Activated CD8-positive, alpha-beta T cell treated with anti-CD3 and anti-CD28 coated beads for 36 hours (primary cell): ENCODE measurements at places on chromosomes 5 and 9.

GRCh38 chr5:106454651-106455415 is 1215.9 kb downstream of the EFNA5 start:
- no peak for DNase-seq

DNA sequence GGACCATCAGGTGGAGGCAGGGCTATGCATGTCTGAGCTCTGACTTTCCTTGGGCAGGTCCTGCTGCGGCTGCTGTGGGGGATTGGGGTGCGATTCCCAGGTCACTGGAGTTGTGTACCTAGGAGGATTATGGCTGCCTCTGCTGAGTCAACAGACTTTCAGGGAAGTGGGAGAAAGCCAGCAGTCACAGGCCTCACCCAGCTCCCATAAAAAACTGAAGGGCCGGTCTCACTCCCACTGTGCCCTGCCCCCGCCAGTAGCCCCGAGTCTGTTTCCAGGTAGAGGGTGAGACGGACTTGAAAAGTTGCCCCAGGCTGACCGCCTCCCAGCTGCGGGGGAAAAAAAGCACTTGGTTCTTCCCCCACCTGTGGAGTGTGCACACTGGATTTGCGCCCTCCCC is 76.7 kb downstream of the FAM170A start:
- no peak for DNase-seq

DNA sequence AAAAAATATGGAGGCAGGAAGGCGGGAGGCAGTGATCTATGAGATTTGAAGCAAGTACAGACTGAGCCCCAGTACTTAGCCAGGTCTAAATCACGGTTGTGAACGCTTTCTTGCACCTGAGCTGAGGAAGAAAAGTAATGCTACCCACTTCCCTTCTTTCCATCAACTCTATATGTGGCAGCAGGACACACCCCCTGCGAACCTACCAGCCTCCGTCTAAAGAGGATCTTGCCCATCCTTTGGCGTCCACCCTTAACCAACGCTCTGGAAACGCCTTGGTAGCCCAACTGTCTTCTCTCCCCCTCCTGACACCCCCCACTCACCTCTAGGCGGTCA is 545 bp downstream of the HMGCS1 start:
- no peak for DNase-seq

DNA sequence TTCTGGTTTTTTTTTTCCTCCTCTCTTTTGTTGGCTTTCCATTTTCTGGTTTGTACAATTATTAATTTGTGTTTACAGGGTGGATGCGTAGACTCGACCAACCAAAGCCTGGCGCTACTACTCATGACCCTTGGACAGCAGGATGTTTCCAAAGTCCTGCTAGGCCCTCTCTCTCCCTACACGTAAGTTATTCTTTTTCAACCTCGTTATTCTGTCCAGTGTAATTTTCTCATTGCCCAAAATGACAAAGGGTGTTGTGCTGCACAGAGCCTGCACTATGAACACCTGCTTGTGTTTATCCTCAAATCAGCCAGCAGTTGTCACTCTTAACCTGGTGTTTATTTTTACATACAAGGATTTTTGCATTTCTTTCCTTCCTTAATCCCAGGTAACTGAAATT is 56.6 kb downstream of the RCL1 start:
- no peak for DNase-seq

DNA sequence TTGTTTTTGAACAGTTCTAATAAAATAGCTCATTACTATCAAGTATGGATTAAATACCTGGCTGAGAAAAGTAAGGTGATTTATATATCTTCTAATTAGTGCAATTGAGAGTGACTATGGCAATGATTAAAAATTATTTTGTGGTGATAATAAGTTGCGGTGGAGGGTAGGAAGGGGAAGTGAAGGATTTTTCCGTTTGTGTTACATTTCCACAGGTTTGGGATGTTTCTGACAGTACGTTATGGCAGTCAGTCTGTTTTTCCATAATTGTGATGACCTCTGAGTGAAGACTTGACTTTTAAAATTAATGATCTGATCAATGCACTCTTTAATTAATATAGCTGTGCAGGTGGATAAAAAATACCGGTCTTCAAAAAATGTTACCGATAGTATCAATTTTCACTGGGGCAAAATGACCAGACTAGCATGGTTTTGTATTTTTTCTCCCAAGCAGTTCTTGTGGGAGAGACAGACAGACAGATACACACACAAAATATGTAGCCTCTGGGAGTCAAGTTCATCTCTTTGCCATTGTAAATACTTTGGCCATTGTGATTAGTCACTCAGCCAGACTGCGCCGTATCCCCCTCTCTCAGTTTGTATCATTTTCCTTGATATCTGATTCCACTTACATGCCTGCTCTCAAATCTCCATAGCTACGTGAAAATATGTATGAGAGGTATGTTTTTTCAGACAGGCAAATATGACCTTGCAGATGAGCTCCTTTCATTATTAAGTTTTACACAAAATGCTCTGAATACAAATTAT is 60.2 kb downstream of the ARHGAP26 start:
- no peak for DNase-seq

- DNase-seq, result peak; percentile 22
Observed at GRCh38 chr5:147558826-147559225, 49.0 kb upstream of the DPYSL3 start.

DNA sequence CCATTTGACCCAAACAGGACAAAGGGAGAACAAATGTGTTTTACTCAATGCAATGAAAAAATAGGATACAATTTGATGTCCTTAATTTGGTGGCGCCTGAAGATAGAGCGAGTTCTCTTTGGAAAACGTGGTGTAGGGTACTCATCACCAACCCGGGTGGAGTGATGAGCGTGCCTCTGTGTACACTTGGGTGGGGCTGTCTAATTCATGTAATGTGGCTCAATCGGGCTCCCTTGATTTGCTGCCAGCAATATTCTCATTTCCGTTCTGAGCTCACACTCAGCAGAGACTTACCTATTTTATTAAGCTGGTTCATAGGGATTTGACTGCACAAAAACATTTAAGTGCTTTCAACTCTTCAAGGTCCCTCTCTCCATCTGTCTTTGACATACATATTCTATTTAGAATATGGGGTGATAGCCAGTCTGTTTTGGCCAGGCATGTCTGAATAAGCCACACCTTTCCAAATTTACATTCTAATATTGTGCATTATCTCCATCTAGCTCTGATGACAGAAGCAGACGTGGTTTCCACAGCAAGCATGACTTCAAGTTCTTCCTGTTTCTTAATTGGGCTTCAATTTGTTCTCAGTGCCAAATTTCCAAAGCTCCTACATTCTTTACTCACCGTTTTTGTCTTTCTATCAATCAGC is 162.5 kb downstream of the IRX2 start:
- DNase-seq, result no peak

DNA sequence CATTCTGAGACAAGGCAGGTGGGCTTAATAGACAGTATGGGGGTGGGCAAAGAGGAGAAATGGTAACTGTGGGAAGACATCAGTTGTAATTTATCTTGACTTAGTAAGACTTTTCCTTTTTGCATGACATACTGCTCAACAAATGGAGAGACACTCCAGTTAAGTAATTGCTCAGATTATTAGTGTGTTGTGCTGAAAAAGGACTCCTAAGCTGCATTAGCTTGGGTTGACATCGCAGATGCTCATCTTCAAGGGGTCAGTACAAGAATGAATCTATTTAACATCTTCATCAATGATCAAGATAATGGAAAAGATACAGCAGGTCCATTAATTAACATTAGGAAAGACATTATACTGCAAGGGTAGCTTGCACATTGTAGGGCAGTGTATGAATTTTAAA is 181.1 kb upstream of the ELAVL2 start:
- no peak for DNase-seq

DNA sequence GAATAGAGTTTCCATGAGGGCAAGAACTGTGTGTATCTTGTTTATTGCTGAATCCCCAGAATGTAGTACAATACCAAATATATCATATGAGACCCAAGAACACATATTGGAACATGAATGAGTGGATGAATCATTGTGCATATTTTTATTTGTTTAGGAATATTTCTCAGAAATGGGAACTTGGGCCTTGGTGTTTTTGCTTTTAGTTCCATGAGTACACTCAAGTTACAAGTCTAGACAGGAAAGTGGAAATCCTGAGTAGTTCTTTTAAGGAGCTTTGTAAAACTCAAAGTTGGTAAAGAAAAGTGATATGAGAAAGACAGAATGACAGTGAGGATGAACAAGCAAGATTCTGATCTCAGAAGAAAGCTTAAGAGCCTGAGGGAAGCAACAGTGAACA is 647.0 kb downstream of the EFNA5 start:
- no peak for DNase-seq

DNA sequence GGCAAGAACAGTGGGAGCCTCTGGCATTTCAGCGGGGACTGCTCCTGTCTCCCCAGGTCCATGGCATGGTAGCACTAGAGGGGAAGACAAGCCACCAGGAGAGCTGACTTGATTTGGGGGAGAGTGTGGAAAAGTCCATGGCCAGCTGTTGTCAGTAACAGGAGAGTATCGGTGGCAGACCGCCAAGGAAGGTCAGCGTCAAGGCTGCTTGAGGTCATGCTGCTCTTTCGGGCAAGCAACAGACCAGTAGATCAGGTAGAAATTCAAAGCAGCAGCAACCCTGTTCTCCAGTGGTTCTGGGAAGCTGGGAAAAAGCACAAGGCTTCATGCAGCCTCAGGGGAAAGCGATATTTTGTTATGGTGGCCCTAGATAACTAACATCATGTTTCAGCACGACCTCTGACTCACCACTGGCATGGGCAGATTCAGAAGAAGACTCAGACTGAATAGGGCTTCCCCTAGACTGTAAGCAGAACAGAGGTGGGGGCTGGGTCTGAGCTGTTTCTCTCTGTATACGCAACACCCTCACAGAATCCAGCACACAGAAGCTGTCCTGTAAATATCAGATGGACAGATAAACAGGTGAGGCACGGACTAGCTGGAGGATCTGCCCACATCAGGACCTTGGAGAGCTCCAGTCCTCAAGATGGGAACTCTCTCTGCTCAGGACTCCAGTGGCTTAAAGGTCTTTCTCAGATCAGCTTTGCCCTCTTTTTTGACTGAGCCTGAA is 35.2 kb upstream of the PLEKHG4B start:
- peak; percentile 45 for DNase-seq

GRCh38 chr5:73642344-73642743 is 16.3 kb downstream of the ARHGEF28 start:
- DNase-seq, result no peak
